Right ventricle myocardium inferior (tissue), 1 donor: ENCODE measurements at places on chromosomes 7 and 10.

- peak; percentile 85 for DNase-seq
Measured at GRCh38 chr7:102390697-102391484, 5.3 kb upstream of the PRKRIP1 start.

DNA sequence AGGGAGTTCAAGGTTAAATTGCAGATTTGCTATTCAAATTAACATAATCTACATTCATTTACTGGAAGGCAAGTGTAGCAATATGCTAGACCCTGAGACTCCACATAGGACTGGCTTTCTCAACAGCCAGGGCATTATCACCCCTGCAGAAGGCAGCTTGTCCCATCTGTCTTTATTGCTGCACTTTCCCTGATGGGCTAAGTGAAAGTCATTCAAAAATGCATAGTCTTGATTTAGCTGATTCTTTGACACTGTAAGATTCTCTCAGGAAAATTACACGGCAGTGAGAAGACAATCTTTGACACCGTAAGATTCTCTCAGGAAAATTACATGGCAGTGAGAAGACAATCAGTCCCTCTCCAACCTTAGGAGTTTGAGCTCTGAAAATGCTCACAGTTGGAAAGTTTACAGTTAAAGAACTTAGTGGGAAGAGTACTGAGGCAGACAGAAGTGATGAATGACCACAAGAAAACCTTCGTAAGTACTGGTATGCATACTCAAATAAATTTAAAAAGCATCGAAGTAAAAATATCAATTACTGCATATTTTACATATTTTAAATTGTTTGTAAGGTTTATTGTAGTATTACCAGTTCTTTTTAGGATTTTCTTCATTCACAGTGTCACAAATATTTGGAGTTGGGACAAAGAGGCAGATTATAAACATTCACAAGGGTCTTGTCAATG is 88.9 kb downstream of the RAPGEF5 start:
- no peak for DNase-seq

GRCh38 chr10:118851062-118852035 is 96.6 kb upstream of the CACUL1 start:
- no peak for DNase-seq

- no peak for DNase-seq
Measured at GRCh38 chr10:85420501-85421191, 945.9 kb downstream of the GRID1 start.

GRCh38 chr10:42755556-42756093 is 27.0 kb upstream of the BMS1 start:
- no peak for DNase-seq

- no peak for DNase-seq
Measured at GRCh38 chr7:52498366-52498765, 537.1 kb upstream of the POM121L12 start.

- no peak for DNase-seq
Measured at GRCh38 chr10:52950578-52950977, 178.0 kb upstream of the MBL2 start.

DNA sequence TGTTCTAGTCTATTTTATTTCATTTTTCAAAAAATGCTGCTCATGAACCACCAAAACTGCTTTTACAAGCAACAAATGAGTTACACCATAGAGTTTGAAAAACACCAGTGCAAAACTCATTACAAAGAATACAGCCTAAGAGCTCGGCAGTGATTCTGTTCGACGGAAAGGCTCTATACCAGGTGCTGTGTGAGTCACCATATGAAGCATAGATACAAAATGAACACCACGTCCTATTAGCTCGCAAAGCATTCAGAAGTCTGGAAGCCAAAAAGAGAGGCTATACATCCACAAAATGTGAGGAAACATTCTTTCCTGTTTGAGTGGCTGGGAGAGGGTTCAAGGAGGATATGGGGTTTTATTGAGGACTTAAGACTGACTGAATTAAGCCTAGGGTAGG is 136.1 kb downstream of the ATE1 start:
- DNase-seq = no peak

- DNase-seq = no peak
Measured at GRCh38 chr10:120453886-120454285, 3.1 kb upstream of the PLPP4 start.

DNA sequence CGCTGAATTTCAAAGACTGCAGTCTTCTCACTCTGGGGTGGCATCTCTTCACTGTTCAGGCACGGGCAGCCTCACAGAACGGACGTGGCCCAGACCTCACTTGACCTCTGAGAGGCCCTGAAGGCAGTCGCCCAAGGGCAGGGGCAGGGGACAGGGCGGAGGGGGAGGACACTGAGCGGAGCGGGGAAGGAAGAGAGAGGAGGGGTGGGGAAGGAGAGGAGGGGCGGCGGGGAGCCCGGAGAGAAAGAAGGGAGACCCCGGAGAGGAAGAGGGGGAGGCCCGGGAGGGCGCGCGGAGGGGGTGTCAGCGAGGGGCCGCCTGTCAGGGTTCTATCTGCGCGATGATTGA is 58.7 kb upstream of the COMTD1 start:
- no peak for DNase-seq

GRCh38 chr7:42461537-42461936 is 224.5 kb upstream of the GLI3 start:
- DNase-seq = no peak

- DNase-seq = no peak
Measured at GRCh38 chr7:115227473-115228235, 305.8 kb downstream of the MDFIC start.

DNA sequence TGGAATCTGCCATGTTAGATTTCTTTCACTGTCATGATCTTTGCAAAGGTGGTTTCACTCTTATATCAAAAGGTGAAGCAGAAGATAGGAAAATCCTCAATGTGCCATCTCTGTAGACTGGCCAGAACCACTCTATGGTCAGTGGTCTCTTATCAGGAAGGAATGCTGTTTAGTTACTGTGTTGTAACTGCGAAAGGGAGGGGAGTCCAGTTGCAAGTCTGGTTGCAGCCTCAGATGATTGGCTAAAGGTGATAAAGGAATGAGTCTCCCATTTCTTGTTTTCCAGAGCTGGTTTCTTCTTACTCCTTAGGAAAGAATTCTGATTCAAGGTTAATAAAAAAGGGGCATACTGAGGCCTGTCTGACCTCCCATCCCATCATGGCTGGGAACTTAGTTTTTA is 58.2 kb upstream of the ICA1 start:
- no peak for DNase-seq

GRCh38 chr10:48383393-48383792 is 76.9 kb downstream of the MAPK8 start:
- no peak for DNase-seq

GRCh38 chr7:118214051-118214832 is 10.3 kb upstream of the ANKRD7 start:
- DNase-seq = peak; percentile 78

- no peak for DNase-seq
Measured at GRCh38 chr10:113357681-113358300, 195.1 kb upstream of the HABP2 start.

GRCh38 chr7:3710531-3710930 is 409.5 kb downstream of the SDK1 start:
- DNase-seq = no peak

GRCh38 chr10:71814922-71815411 is 36.1 kb downstream of the PSAP start:
- DNase-seq = no peak

- no peak for DNase-seq
Measured at GRCh38 chr7:24576171-24577025, 3.1 kb downstream of the PALS2 start.

GRCh38 chr10:22690614-22691431 is 23.6 kb downstream of the PIP4K2A start:
- DNase-seq = no peak

DNA sequence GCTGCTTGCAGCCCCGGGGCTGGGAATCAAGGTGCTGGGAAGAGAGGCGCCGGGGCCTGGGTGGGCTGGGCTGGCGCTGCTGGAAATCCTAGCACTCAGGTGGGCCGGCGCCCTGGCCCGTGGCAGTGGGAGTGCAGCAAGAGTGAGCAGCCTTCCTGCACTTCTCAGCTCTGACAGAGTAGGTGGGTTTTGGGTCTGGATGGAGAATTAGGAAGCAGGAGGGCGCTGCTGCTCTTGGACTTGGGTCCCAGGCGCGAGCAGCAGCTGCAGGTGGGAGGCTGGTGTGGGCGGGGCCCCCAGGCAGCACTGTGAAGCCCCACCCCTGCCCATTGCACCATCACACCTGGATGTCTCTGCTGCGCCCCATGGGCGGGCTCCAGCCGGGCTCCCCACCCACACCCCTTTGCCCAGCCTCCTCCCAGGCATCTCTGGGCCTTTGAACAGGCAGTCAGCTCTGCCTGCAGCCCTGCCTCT is 6.0 kb downstream of the BRI3 start:
- no peak for DNase-seq

DNA sequence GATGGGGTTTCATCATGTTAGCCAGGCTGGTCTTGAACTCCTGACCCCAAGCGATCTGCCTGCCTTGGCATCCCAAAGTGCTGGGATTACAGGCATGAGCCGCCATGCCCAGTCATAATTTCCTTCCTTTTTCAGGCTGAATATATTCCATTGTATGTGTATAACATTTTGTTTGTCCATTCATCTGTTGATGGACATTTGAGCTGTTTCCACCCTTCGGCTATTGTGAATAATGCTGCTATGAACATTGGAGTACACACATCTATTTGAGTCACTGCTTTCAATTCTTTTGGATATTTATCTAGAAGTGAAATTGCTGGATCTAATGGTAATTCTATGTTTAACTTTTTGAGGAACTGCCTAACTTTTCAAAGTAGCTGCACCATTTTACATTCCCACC is 34.6 kb downstream of the TLX1 start:
- no peak for DNase-seq

- no peak for DNase-seq
Measured at GRCh38 chr10:111634191-111634590, 549.4 kb downstream of the GPAM start.

DNA sequence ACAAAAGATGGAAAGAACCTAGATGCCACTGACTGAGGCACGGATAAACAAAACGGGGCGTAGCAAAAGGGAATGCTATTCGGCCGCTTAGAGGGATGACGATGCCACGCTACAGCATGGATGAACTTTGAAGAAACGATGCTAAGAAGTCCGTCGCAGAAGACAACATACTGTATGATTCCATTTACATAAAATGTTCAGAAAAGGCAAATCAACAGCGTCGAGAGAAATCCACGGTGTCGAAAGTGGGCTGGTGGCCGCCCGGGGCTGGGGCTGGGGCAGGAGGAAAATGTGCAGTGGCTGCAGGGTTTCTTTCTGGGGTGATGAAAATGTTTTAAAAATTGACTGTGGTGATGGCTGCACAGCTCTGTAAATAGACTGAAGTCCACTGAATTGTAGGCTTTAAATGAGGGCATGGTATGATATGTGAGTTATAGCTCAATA is 24.1 kb downstream of the GNA12 start:
- no peak for DNase-seq

GRCh38 chr10:76257816-76258215 is 826.4 kb downstream of the LRMDA start:
- no peak for DNase-seq

GRCh38 chr10:110656612-110657011 is 12.5 kb downstream of the RBM20 start:
- no peak for DNase-seq

- DNase-seq = peak; percentile 78
Measured at GRCh38 chr10:80491251-80492102, 37.4 kb downstream of the TSPAN14 start.

DNA sequence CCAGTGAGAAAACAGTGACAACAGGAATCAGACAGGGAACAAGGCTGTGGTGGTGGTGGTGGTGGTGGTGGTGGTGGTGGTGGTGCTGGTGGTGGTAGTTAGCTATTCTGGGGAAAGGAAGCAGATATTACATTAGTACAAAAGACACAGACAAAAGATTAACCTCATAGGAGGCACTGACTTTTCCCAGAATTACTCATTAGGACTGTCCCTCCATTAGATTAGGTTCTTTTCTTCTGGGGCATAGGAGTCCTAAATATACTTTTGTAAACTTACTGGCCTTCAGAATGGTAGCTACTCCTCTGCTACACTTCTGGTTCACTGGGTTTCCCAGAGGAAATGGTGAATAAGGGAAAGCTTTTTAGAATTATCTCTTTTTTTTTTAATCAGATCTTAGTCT is 156.6 kb upstream of the SEMA3D start:
- DNase-seq = no peak

DNA sequence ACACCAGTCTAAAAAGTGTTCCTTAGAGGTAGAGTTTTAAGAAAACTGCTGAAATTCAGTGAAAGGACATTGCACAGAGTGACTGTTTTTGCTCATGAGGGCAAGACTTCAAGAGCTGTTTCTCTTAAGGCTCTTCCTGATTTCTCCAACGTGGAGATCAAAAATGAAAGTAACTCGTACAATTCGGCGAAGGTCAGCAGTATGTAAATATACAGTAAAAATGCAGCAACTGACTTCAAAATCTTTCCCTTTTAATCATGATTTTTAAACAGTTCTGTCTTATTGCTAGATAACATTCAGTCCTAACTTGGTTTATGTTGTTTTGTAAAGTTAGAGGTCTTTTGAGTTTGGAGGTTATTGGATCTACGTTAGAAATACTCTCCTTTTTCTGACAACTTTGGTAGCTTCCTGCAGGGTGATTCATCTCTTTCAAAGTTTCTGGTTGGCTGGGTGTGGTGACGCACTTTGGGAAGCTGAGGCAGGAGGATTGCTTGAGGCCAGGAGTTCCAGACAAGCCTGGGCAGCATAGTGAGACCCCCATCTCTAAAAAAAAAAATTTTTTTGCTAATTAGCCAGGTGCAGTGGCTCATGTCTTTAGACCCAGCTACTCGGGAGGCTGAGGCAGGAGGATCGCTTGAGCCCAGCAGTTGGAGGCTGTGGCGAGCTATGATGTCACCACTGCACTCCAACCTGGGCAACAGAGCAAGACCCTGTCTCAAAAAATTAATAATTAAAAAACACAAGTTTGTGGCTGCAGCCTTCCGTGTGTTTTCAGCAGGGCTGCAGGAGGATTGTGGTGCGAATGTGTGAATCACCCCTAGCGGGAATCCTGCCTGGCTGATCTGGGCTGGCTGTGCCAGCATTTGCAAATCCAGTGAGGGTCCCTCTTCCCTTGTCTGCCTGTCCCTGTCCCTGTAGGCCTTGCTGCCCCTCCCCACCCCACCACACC is 29.2 kb upstream of the AP5Z1 start:
- DNase-seq = no peak

- DNase-seq = no peak
Measured at GRCh38 chr10:119183664-119184412, 5.2 kb upstream of the PRDX3 start.

DNA sequence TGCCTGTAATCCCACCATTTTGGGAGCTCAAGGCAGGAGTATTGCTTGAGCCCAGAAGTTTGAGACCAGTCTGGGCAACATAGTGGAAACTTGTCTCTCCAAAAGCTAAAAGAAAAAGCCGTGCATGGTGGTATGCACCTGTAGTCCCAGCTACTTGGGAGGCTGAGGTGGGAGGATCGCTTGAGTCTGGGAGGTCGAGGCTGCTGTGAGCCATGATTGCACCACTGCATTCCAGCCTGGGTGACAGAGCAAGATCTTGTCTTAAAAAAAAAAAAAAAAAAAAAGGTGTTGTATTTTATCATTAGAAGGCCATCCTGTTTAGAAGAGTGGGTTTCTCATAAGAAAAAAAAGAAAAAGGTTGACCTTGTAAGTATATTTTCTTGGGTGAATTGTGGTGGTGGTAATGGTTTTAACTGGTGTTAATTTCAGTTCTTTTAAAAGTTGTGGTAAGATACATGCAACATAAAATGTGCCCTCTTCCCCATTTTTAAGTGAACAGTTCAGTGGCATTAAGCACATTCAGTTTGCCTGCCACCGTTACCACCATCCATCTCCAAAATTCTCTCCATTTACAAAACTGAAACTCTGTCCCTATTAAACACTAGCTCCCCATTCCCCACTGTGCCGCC is 34.7 kb downstream of the GRIFIN start:
- no peak for DNase-seq
